ENCODE measurements at places on chromosomes 4 and X.

GRCh38 chr4:77126809-77127208 lies 30.2 kb upstream of the CCNG2 start:
- no peak for DNase-seq

GRCh38 chr4:88275516-88275915 lies 8.8 kb downstream of the PPM1K start:
- DNase-seq = no peak

DNA sequence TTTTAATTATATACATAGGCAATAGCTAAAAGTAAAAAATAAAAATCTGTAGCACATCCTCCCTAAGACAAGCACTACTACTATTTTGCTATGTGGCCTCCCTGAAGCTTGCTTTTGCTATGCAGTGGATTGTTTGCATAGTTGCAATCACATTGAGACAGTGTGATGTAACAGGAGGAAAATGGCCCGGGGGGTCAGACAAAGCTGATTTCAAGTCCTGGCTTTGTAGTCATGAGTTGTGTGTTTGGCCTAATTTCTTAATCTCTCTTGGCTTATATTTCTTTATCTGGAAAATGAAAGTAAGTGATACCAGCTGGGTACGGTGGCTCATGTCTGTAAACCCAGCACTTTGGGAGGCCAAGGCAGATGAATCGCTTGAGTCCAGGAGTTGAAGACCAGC lies 166.6 kb downstream of the LHFPL1 start:
- DNase-seq = no peak

GRCh38 chr4:83890231-83890630 lies 354.3 kb downstream of the GPAT3 start:
- DNase-seq = no peak

DNA sequence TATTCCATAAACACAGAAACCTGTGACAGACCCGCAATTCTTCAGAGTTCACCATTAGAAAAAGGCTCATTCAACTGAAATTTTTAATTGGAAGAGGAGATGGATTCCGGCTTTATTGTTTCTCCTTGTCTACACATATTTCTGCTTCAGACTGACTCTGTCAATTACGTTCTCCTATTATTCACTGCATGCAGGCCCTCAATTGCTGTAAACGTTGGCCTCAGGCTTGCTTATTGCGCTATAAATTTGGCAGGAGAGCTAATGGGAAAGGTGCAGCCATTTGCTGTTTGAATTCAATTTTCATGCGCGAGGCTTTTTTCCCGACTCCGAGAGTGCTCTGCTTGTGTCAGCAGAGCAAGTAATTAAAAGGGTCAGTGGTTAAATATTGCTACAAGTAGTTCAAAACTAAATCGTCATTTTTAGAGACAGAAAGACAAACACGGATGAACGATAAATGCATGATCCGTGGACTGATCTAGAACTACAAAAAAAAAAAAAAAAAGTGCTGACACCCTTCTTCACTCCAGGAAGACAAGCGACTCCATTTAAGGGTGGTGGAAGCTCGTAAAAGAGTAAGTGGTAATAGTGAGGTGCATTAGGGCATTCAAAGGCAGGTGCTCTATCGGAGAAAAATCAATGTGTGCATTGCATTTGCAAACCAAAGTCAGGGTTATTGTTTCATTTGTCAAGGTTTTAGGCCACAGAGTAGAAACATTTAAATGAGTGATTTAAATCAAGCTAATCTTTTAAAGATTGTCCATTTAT lies 841.6 kb upstream of the FRG1 start:
- DNase-seq = no peak

DNA sequence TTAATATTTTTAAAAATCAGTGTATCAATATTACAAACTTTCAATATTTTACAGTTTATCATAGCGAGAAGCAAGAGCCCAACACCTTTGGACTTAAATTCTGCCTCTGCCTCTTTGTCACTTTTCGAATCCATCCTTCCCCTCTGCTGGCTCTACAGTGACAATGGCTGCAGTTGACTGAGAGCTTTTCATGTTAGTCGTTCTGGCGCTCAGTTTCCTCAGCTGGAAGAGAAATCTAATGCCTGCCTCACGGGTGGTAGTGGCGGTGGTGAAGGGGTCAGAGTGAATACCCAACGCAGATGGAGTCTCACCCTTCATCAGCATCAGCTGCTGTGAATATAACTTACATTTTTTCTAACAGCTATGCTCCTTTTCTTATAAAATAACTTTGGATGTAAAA lies 144.8 kb downstream of the NWD2 start:
- DNase-seq = no peak

GRCh38 chr4:10017037-10017893 lies 4.0 kb downstream of the SLC2A9 start:
- no peak for DNase-seq

Data from activated T-cell treated with anti-CD3 and anti-CD28 coated beads, Interleukin-2, amount 50 U/mL, for 48 hours (primary cell).